ENCODE measurements at places on chromosomes 11 and 22. TPM values are rescaled to one million over a fixed set of nuclear protein-coding genes. Genes with fewer than 3 reads are reported as not detected.

The OR9I1 gene
- total RNA-seq: not detected

The BEST1 gene
- 4.4 TPM for total RNA-seq

The FGF3 gene
- not detected for total RNA-seq

The GRM5 gene
- not detected for total RNA-seq

The HYLS1 gene
- total RNA-seq: 3.7 TPM

The ANO9 gene
- total RNA-seq: 12.0 TPM

The INSC gene
- total RNA-seq: 3.2 TPM

DNA sequence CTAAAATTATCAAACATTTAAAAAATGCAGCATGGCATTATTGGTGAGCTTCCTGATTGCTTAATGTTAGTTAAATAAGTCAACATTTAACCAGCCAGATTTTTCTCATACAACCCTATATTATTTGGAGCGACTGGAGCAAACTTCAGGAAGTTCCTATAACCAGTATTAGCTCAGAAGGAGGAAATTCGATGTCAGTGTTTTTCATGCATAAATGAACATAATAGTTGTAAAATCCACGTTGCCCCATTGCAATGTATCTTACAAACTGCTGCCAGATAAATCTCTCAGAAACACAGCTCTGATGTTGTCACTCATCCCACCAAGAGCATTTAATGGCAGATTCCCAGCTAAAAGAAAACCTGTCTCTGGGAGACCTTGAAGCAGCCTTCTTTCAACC is 278.5 kb downstream of the CASP12 start:
- no peak for DNase-seq

DNA sequence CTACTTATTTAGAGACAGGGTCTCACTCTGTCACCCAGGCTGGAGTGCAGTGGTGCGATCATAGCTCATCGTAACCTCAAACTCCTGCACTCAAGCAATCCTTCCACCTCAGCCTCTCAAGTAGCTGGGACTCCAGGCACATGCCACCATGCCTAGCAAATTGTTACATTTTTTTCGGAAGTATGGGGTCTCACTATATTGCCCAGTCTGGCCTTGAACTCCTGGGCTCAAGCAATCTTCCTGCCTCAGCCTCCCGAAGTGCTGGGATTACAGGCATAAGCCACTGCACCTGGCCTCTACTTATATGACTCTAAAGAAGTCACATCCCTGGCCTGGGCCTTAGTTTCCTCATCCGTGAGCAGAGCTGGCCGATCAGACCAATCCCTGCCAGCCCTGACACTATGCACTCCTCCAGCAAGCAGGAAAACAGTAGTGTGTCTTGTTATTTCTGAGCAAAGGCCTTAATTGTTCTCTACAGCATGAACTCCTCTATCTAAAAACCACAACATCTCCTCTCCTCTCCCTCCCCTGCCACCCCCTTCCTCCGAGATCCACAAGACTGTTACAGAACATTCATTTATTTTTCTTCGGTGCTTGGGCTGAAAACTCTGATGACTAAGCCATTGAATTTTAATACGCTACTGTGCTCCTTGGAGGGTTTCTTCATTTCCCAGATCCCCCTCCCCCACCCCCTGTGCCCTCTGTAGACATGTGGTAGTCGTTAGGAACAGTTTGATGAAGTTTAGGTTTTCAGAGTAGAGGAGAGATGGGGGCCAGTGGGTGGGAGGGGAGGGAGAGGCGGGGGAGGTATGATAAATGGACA is 91.5 kb downstream of the ABTB2 start:
- no peak for DNase-seq

DNA sequence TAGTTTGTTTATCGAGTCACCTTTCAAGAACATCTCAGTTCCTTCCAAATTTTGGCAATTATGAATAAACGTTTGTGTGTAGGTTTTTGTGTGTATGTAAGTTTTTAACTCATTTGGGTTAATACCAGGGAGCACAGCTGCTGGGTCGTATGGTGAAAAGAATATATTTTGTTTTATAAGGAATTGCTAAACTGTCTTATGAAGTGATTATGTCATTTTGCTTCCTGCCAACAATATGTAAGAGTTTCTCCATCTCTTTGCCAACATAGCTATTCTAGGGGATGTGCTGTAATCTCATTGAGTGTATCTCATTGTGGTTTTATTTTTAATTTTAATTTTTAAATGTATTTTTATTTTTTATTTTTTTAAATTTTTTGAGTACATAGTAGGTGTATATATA is 27.3 kb downstream of the BCL2L13 start:
- no peak for DNase-seq

- no peak for DNase-seq
Observed at GRCh38 chr11:64580412-64580811, 10.6 kb upstream of the SLC22A12 start.

DNA sequence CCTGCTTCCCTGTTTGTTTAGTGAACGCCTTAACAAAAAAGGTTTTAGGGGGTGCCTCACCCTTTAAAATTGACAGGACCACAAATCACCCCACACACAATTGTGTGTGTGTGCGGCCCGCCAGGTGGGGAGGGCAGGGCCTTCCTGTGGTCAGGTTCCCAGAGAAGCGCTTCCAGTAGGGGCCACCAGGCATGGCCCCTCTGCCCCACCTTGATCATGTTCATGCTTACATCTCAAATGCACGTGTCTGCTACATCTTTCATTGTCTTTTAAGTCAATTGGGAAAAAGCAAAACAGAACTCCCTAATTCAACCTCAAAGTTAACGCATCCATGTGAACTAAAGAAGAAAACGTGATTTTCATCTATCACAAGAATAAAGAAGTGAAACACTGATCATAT is 1335.3 kb downstream of the TBC1D22A start:
- DNase-seq: no peak

DNA sequence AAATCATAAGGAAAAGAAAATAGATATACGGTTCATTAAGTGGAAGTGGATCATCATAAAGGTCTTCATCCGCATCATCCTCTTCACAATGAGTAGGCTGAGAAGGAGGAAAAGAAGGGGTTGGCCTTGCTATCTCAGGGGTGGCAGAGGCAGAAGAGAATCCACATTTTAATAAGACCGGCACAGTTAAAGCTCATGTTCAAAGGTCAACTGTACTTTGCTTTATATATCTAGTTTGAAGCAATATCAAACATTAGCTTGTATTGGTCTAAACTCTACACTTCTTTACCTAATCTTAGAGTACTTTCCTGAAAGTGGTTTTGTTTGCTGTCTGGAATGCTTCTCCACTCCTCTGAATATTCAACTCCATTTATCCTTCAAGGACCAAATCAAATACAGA is 5.7 kb upstream of the PPFIBP2 start:
- DNase-seq: no peak
